Endothelial cell of umbilical vein (primary cell): ENCODE measurements at places on chromosomes 12 and 14. TPM values are rescaled to one million over a fixed set of nuclear protein-coding genes. Genes with fewer than 3 reads are reported as not detected.

GRCh38 chr14:31492759-31493498, 5.1 kb upstream of the GPR33 start:
- no peak overlapping the region for H3K27ac ChIP-seq
- no peaks in the 10 kb centered on the region for H3K27me3 ChIP-seq
- H3K4me3 ChIP-seq: no peak overlapping the region
- no peaks in the 10 kb centered on the region for H3K4me1 ChIP-seq
- no peak for DNase-seq
- no peaks in the 10 kb centered on the region for H3K36me3 ChIP-seq

- H3K27ac ChIP-seq: no peak overlapping the region
- H3K4me3 ChIP-seq: no peak overlapping the region
Measured at GRCh38 chr12:19801941-19802340, 362.6 kb downstream of the AEBP2 start.

GRCh38 chr12:108568338-108569154, 6.2 kb downstream of the ISCU start:
- H3K27me3 ChIP-seq: no peaks in the 10 kb centered on the region
- H3K36me3 ChIP-seq: peaks cover 17% of the 10 kb centered on the region
- DNase-seq: no peak
- peaks cover 17% of the 10 kb centered on the region for H3K4me1 ChIP-seq
- H3K27ac ChIP-seq: no peak overlapping the region

GRCh38 chr14:30803185-30803584, 71.2 kb upstream of the COCH start:
- DNase-seq: no peak
- no peaks in the 10 kb centered on the region for H3K36me3 ChIP-seq
- no peaks in the 10 kb centered on the region for H3K4me1 ChIP-seq
- no peak overlapping the region for H3K27ac ChIP-seq

- no peak overlapping the region for H3K4me3 ChIP-seq
- no peak overlapping the region for H3K27ac ChIP-seq
- H3K36me3 ChIP-seq: no peaks in the 10 kb centered on the region
- H3K4me1 ChIP-seq: peaks cover under 1% of the 10 kb centered on the region
Measured at GRCh38 chr14:53330441-53330840, 177.3 kb upstream of the DDHD1 start.

Gene FOXG1
- not detected in 2 replicates for total RNA-seq

Gene COX8C
- total RNA-seq: not detected in 2 replicates
